ENCODE measurements at places on chromosomes 11 and 22.

DNA sequence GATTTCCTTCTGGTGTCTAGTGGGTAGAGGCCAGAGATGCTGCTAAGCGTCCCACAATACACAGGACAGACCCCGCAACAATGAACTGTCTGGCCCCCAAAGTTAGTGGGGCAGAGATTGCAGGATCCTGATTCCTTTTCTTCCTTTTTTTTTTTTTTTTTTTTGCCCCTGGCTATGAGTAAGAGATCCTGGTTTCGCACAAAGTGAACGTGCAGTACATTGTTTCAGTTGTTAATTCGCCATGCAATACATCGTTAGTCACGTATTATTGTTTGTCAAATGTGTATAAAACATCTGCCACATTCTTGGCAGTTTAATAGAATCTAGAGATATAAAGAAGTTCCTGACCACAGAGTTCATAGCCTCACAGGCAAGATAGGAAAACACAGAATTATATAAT, 20.2 kb downstream of the ST3GAL4 start:
- no peak for DNase-seq

GRCh38 chr11:69140635-69141034, 15.1 kb upstream of the SMIM38 start:
- no peak for DNase-seq

- DNase-seq: no peak
Observed at GRCh38 chr11:9076046-9076445, 15.4 kb downstream of the SCUBE2 start.

- peak; percentile 72 for DNase-seq
Observed at GRCh38 chr11:46380340-46381047, 975 bp upstream of the MDK start.

GRCh38 chr22:32735526-32735925, 66.0 kb upstream of the TIMP3 start:
- no peak for DNase-seq

DNA sequence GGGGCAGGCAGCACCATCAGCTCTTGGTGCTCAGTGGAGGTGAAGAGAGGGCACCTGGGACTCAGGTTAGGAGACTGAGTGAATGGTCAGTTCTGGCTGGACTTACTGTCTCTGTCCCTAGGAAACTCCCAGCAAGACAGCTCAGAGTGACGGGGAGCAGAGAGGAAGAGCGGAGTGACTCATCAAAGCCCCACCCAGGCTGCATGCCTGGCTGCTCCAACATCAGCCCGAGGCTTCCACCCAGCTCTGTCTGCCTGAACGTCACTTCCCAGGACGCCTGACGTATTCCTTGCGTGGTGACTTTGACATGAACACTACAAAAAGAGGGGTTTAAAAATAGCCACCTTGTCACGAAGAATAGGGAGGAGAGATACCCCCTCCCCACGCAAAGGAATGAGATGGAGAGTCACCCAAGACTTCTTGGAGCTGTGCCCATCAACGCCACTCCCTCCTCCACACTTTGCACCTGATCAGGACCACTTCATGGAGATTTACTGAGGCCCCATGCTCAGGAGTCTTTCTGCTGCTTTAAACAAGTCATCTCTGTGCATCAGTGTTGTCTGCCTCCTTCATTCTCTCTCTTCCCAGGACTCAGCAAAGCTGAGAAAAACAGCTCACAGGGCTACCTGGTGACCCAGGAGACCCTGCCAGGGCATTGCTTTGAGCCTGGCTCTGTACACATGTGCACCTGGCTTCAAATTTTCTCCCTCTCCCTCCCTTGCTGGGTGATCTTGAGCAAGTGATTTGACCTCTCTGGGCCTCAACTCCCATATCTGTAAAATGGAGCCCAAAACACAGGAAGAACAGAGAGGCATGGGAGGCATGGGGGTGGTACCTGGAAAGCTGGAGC, 83.1 kb downstream of the MN1 start:
- DNase-seq: no peak

DNA sequence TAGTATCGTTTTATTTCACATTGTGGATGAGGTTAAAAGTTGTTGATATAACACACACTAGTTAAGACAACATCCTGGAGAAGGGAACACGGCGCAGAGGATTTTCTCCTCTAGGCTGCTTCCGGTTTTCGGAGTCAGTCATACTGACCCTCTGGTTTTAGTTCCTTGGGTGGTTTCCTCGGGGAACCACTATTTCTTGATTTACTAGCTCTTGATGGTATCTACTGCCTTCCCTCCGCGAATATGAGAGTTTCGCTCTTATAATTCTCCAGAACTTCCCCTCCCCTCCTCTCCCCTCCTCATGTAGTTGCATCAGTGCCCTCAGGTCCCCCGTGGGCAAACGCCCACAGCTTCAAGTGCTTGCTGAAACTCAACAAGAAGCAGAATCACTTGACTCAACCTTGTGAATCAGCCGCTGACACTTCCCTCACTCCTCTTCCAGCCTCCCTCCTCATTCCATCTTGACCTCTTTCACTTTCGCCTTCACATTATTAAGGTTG, 15.9 kb upstream of the APOBEC3A start:
- no peak for DNase-seq

DNA sequence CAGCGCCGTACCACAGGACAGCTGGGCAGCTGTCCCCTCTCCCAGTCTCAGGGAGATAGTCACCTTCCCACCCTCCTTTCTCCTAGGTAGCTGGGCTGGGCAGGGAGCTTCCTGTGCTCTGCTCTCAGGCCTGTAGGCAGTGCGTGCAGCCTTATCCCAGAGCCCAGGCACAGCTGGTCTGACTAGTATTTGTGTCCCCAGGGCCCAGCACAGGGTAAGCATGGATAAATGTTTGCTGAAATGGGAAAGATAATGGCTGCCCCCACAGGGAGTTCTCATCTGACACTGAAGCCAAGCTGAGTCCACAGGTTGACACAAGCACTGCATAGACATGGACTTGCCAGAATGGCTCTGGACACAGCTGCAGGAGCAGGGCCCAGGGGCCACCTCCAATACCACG, 9.8 kb downstream of the SLC15A3 start:
- DNase-seq: no peak

DNA sequence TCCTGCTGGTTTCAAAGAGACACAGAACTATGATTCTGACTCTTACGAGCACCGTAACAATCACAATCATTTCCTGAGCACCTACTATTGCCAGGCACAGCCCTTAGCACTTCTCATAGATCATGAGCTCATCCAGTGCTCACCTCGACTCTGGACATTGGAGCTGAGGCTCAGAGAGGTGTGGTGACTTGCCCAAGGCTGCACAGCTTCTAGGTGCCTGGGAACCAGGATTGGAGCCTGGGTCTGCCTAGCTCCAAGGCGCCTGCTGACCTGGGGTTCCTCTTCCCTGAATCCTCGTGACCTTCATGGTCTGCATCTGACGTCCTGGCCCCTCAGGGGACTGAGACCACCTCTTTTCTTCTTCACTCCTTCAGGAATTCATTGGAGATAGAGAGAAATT, 50.6 kb upstream of the CRYBB3 start:
- no peak for DNase-seq

- no peak for DNase-seq
Observed at GRCh38 chr11:102912482-102912830, 37.7 kb upstream of the MMP12 start.

DNA sequence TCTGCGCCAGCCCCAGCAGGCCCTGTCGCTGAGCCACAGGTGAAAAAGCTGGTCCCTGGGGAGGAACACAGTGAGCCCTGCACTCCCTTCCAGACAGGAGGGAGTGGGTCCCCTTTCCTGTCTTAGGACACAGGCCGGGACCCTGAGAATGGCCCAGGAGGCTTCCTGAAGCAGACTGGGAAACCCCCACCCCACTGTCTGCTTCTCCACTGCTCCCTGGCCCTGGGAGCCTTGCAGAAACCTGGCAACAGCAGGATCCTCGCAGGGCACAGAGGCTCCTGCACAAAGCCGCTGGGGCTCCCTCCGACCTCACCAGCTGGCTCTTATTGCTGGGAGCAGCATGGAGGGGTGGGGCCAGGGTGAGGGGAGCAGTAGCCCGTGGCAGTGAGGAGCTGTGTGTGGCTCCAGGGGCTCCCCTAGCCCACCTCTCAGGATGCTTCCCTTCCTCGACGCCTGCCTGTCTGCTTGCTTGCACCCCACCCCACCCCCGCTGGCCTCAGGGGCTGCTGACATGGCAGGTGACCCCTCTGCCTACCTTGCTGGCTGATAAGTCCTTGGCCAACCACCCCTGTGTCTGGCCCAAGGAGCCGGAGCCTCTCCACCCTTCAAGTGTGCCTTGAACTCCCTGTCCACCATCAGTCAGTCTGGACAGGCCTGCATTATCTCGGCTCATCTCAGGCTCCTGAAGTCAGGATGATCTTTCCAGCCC, 72.1 kb upstream of the KCNQ1OT1 start:
- DNase-seq: peak; percentile 14

- no peak for DNase-seq
Observed at GRCh38 chr11:61023966-61024295, 52.5 kb downstream of the CD6 start.

All from NCI-H1105 (cell line).